ENCODE measurements at places on chromosomes 5 and 9. TPM values are rescaled to one million over a fixed set of nuclear protein-coding genes. Genes with fewer than 3 reads are reported as not detected.

Gene PCDHGB4
- 14.9 TPM for total RNA-seq

Gene NADK2
- 13.9 TPM for total RNA-seq

Gene SEMA5A
- total RNA-seq = 12.7 TPM

Gene BNC2
- 15.3 TPM for total RNA-seq

Gene LIX1
- not detected for total RNA-seq

Gene PCSK1
- total RNA-seq = 2.2 TPM

Gene TAF11L5
- total RNA-seq = not detected

Gene CENPP
- total RNA-seq = 2.0 TPM

Gene HDHD3
- 4.9 TPM for total RNA-seq

Gene SHC3
- total RNA-seq = 7.6 TPM

Data from endothelial cell of coronary artery (primary cell).